Hindlimb muscle (tissue), 1 donor: ENCODE measurements at places on chromosomes 5 and 9. TPM values are rescaled to one million over a fixed set of nuclear protein-coding genes. Genes with fewer than 3 reads are reported as not detected.

The ARSI gene
- polyA plus RNA-seq = 8.2 TPM

DNA sequence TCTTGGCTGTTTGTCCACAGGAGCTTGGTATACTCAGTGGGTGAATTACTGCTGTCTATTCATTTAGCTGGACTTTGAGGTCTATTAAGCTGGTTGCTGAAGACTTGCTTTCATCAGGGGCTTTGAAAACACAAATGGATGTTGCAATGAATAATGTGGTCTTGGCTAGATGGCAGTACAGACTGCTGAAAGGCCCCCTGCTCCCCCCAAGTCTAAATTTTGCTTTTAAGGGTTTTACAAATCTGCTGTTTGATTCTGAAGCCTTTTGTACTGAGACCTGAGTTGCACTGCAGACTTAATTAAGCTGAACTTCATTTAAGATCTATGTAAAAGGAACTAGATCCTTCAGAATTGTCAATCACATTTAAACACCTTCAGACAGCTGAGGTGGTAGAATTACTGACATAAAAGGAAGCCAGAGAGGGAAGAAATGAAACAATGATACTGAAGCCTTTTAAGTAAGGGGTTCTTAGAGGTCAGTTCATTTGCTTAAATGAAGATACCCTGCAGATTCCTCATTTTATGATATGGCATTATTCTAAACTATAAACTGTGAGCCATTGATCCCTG, 37.3 kb downstream of the KCTD16 start:
- no peak for DNase-seq

- peak; percentile 40 for DNase-seq
Measured at GRCh38 chr5:180670586-180671359, 21.4 kb upstream of the FLT4 start.

GRCh38 chr5:56346741-56347535, 113.8 kb upstream of the ANKRD55 start:
- no peak for DNase-seq

DNA sequence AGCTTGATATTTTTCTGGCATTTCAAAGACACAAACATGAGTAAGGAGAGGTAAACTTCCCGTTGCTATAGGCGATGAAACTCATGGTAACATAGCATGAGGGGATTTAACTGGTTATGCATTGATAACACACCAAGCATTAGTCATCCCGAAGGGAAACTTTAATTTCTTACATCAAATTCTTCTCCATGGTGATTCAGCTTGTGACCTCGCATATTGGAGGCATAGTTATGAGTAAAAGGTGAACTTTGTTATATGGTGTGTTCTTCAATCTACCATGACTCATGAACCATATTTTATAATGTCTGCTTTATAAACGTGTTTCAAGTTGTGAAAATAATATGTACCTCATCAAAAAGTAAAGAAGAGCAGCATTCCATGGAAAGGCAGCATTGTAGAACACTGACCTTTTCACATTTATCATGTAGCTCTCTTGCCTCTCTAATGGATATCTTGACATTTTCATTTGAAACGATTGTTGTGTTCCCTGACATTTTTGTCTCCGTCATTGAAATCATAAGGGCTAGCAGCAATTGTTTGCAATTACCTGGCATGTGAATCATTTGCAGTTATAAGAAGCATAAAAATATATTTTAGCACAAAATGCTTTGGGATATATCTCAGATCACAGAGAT, 491.8 kb downstream of the ANXA1 start:
- no peak for DNase-seq

DNA sequence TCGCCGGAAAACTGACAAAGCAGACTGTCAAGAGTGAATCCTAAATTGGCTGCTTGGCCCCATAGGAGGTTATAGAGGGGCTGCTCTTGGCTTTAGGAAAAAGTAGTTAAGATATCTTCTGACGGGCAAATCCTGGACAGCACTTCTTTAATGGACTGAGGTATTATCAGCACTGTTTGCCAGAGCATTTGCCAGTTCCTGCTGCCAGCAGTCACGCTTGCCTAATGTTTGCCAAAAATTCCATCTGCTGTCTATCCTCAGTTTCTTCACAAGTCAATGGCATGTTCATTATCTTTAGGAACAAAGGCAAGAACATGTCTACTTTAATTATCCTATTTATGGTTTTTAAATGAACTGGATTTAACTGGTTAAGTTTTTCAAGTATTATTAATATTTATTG, 25.8 kb upstream of the SREK1 start:
- DNase-seq = no peak

GRCh38 chr9:105475302-105475701, 27.5 kb downstream of the FSD1L start:
- DNase-seq = no peak

- DNase-seq = no peak
Measured at GRCh38 chr9:81693671-81694378, 4.5 kb upstream of the TLE1 start.

The PANK3 gene
- polyA plus RNA-seq = 37.1 TPM

The BICD2 gene
- 34.5 TPM for polyA plus RNA-seq

- no peak for DNase-seq
Measured at GRCh38 chr9:106921341-106921899, 58.5 kb downstream of the ZNF462 start.

The ITGA1 gene
- 21.6 TPM for polyA plus RNA-seq

GRCh38 chr5:124746916-124747790, 714 bp upstream of the ZNF608 start:
- DNase-seq = peak; percentile 90

The OXCT1 gene
- polyA plus RNA-seq = 11.6 TPM

The DELE1 gene
- polyA plus RNA-seq = 91.3 TPM

The AK8 gene
- 0.48 TPM for polyA plus RNA-seq

DNA sequence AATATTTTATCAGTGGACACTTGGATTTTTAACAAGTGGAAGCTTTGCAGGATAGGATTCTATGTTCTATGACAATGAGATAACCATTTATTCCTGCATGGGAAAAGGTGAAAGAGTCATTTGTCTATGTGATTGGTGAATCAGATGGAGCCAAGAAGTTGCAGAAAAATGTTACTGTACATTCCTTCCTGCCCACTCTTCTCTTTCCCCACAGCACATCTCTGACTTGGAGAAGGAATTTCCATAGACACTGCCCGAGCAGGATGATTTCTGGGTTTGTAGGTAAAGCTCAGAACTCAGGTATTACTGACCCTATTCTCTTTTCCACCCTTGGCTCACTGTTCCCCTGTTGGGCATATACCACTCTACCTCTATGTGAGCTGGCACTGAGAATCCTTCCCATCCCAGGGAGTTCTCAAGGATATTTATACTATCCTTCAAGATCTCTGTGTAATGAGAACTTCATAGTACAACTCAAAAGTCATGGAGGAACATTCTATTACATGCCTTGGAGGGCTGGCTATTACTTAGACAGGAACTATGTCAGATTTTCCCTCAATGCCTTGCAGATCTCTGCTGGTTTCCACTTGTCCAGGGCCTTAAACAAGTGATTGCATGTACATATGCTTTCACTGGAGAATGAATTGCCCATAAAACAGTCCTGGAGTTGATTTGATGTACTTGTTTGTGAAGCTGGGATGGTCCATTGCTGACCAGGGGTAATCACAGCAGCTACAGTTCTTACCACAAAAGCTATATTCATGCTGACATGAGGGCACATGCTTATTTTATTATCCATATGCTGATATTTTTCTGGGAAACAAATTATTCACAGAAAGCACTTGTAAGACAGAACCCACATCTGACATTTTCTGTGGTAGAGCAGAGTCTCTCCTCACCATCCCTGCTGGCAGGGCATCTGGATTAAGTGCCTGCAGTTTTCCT, 24.1 kb downstream of the SLC1A3 start:
- DNase-seq = no peak

The LCN15 gene
- polyA plus RNA-seq = 0.62 TPM

- DNase-seq = no peak
Measured at GRCh38 chr5:130290219-130290618, 386.0 kb downstream of the CHSY3 start.

GRCh38 chr9:90052366-90052765, 447.6 kb downstream of the GADD45G start:
- no peak for DNase-seq

DNA sequence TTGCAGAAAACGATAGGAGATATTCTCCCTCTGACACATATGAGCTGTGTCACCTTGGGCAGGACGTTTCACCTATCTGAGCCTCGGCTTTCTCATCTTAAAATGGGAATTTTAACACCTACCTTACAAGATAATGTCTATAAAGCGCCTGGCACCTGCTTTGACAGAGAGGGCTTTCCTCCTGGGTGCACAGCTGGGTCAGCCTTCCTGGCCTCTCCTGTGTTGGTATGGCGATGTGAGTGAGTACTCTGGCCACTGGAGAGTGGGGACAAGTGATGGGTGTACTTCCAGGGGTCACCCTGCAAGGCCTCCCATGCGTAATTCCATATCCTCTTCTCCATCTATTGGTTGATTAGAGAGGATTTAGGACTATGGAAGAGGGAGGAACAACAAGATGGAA, 113.1 kb upstream of the SMIM23 start:
- no peak for DNase-seq

- no peak for DNase-seq
Measured at GRCh38 chr9:84983749-84984148, 314.2 kb downstream of the NTRK2 start.

- DNase-seq = no peak
Measured at GRCh38 chr5:39025456-39025855, 48.7 kb downstream of the RICTOR start.

The PCDHGB3 gene
- 1.8 TPM for polyA plus RNA-seq

GRCh38 chr5:151080613-151081430, at the start of gene TNIP1:
TNIP1 (minus strand) TSS chr5:151081034; CDS start chr5:151065095, 15,939 bp downstream.
- peak; percentile 91 for DNase-seq

The INSYN2B gene
- 0.19 TPM for polyA plus RNA-seq

GRCh38 chr5:180018347-180019060, 53.1 kb downstream of the RNF130 start:
- no peak for DNase-seq

The PDE8B gene
- 2.4 TPM for polyA plus RNA-seq

DNA sequence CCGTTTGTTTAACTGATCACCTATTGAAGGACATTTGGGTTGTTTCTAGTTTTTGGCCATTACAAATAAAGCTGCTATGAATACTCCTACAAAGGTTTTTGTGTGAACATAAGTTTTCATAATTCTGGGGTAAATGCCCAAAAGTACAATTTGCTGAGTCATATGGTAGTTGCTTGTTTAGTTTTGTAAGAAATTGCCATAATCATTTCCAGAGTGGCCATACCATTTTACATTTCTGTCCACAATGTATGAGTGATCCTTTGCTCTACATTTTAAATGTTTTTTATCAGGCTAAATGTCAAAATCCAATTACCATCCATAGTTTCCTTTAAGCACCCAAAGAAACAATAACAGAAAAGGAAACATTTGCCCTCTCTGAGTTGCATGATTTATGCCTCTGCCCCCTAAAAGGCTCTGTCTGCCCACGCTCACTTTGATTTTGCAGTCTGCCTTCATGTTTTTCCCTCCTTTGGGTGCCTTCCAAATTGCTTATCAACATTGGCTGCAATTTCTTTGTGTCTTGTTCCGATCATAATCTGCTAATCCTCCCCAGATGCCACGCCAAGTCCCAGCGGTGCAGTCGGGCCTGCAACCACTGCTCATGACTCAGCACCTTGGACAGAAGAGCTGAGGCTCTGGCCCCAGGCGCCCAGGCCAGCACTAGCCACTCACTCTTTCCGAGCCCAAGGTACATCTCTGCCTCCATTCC, 339.2 kb downstream of the PIK3R1 start:
- DNase-seq = no peak

- no peak for DNase-seq
Measured at GRCh38 chr5:122880749-122881148, 35.3 kb downstream of the SNX24 start.

The NEUROG1 gene
- polyA plus RNA-seq = not detected

- no peak for DNase-seq
Measured at GRCh38 chr5:61307611-61308010, 24.4 kb upstream of the ZSWIM6 start.

- no peak for DNase-seq
Measured at GRCh38 chr5:74822288-74822687, 43.9 kb downstream of the FAM169A start.

DNA sequence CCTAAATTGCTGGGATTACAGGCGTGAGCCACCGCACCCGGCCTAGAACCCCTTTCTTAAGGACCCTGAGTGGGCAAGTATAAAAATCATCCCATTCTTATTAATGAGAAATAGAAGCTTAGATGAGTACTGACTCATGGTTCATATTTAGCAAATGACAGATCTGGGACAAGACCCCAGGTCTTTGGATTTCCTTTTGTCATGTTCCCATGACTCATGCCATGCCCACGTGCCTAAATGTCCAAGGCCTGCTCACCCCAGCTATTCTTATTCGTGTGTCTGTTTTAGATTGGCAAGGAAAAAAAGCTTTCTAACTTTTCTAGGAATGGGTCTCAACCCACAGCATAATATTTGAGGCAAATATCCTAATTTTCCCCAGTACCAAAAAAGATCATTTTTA, 57.7 kb upstream of the RPS23 start:
- no peak for DNase-seq

- no peak for DNase-seq
Measured at GRCh38 chr9:135758056-135758455, 56.1 kb downstream of the KCNT1 start.

- DNase-seq = no peak
Measured at GRCh38 chr5:154324033-154324432, 121.8 kb upstream of the SAP30L start.

GRCh38 chr5:93022796-93023447, 558.1 kb downstream of the NR2F1-AS1 start:
- DNase-seq = no peak

The TAF11L10 gene
- polyA plus RNA-seq = not detected
